ENCODE measurements at places on chromosomes 16 and 17. TPM values are rescaled to one million over a fixed set of nuclear protein-coding genes. Genes with fewer than 3 reads are reported as not detected.

Gene RNF227
- total RNA-seq: 1.1 TPM

Gene TMEM238L
- total RNA-seq: not detected

Gene CEP20
- 51.0 TPM for total RNA-seq

DNA sequence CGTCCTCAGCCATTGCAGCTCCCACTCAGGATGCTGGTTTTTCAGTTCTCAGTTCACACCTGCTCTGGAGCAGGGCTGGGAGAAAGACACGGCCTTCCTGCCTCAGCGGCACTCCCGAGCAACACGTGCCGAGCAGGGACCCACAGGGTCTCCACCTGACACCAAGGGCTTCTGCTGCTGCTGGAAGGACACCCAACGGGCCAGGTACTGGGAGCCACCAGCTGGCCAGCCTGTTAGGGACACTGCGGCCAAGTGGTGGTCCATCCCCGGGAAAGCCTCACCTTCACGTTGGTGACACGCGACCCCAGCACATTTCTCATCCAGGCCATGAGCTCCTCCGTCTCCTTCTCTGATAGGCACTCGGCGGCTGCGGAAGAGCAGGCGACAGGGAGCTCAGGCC lies 8.1 kb downstream of the DNASE1 start:
- H3K36me3 ChIP-seq: peaks cover 84% of the 10 kb centered on the region
- no peak for DNase-seq
- no peak overlapping the region for H3K27ac ChIP-seq

GRCh38 chr16:86356804-86357203 lies 153.5 kb upstream of the FOXF1 start:
- no peak overlapping the region for H3K27ac ChIP-seq
- H3K27me3 ChIP-seq: peaks cover 69% of the 10 kb centered on the region
- no peak overlapping the region for H3K4me3 ChIP-seq
- no peak for DNase-seq
- H3K4me1 ChIP-seq: no peaks in the 10 kb centered on the region
- H3K36me3 ChIP-seq: no peaks in the 10 kb centered on the region

DNA sequence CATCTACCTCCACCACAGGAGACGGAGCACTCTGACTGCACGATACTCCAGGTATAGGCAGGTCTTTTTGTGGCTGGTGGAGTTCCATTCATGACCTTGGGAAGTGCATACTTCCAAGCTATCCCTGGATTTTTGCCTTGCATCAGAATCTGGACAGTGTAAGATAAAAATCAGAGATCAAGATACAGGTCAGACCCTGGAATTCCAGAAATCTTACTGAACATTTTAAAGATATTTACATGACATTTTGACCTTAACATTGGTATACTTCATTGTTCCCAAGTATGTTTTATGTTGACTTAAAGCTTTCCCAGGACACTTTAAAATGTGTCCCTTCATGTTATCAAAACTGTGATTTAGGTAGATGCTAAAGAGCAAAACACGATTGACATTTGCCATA lies 101.0 kb downstream of the SYCE1L start:
- no peaks in the 10 kb centered on the region for H3K36me3 ChIP-seq
- no peak overlapping the region for H3K27ac ChIP-seq
- peaks cover 32% of the 10 kb centered on the region for H3K27me3 ChIP-seq
- H3K4me1 ChIP-seq: no peaks in the 10 kb centered on the region

- H3K36me3 ChIP-seq: no peaks in the 10 kb centered on the region
- H3K27me3 ChIP-seq: no peaks in the 10 kb centered on the region
- no peak overlapping the region for H3K4me3 ChIP-seq
- H3K4me1 ChIP-seq: no peaks in the 10 kb centered on the region
These were observed 86.1 kb downstream of the ZFHX3 start for GRCh38 chr16:72961863-72962262.

GRCh38 chr16:82201926-82202325 lies 31.9 kb upstream of the MPHOSPH6 start:
- H3K4me1 ChIP-seq: no peaks in the 10 kb centered on the region
- no peak for DNase-seq
- no peaks in the 10 kb centered on the region for H3K27me3 ChIP-seq
- no peak overlapping the region for H3K4me3 ChIP-seq

DNA sequence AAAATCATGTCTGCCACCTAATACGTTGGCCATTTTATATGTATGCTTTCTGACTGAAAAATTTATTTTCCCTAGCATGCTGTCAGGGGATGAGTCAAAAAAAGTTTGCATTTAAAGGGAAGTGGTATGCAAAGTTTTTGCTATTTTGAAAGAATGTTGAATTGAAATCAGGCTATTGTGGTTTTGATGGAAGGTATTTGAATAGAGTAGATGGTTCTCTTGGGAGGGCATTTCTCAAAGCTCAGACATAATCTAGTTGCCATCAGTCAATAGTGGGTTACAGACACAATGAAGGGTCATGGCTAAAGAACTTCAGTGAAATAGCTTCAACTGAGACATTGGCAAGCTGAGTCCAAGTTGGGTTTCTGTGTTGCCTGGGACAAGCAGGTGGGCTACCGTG lies 102.4 kb downstream of the MAP2K6 start:
- H3K27ac ChIP-seq: no peak overlapping the region
- no peak for DNase-seq
- no peaks in the 10 kb centered on the region for H3K36me3 ChIP-seq
- H3K4me3 ChIP-seq: no peak overlapping the region
- no peaks in the 10 kb centered on the region for H3K27me3 ChIP-seq

GRCh38 chr17:81858170-81858966 lies 2.0 kb downstream of the P4HB start:
- H3K4me1 ChIP-seq: peaks cover 20% of the 10 kb centered on the region
- H3K27me3 ChIP-seq: no peaks in the 10 kb centered on the region
- H3K36me3 ChIP-seq: peaks cover 59% of the 10 kb centered on the region
- no peak for DNase-seq
- peak overlapping the region; percentile 90 for H3K4me3 ChIP-seq
- H3K27ac ChIP-seq: no peak overlapping the region
